Activated CD8-positive, alpha-beta memory T cell treated with anti-CD3 and anti-CD28 coated beads for 1 hour (primary cell): ENCODE measurements at places on chromosomes 3 and 15.

GRCh38 chr3:5431811-5432378 lies 244.4 kb downstream of the EDEM1 start:
- no peak for DNase-seq

DNA sequence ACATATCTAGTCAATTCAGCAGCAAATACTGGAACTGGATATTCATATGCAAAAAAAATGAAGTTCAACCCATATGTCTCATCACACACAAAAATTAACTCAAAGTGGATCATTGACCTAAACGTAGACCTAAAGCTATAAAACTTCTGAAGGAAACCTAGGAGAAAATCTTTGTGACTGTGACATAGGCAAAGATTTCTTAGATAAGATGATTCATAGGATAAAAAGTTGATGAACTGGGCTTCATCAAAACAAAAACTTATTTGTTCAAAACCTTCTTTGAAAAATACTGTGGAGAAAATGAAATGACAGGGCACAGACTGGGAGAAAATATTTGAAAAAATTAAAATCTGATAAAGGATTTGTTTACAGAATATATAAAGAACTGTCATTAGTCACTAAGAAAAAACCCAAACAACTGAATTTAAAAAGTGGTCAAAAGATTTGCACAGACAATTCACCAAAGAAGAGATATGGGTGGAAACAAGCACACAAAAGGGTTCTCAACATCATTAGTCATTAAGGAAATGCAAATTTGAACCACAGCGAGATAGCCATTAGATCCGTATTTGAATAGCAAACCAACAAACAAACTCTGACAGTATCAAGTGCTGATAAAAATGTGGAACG lies 62.8 kb downstream of the ITGB5 start:
- DNase-seq = no peak

DNA sequence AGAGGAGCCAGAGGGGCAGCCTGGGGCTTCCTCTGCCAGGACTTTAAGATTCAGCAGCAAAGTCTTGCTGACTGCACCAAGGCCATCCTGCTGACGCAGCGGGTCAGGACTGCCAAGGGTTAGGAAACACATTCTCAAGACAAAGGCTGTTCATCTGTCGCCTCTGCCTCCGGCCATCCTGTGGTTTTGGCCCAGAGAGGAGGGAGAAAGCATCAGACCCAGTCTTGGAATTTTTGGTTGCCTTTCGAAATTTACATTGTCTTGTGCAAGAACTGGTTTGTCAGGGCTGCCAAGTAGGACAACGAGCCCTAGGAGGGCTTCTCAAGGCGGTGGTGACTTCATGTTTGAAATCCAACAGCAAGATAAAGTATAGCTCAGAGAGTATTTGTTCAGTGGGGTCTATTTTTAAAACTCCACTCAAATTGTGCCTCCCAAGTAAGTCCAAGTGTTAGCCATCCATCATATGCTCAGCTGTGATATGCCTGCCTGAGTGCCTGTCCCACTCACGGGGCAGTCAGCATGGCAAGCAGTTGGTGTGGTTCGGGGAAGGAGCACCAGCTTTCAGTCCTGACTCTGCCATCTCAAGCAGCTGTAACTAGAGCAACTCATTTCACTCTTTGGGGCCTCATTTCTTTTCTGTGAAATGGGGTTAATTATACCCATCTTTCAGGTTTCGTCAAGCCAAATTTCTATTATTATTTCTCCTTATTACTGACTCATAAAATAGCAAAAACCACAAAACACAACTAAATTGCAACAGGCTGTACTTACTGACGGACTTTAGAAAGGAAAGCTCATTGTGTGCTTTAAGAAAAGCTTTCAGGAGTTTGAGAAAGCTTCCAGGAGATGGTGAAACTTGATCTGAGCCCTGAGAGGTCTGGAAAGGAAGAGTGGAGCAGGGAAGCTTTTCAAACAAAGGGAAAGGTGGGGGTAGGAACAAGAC lies 42.4 kb upstream of the RHO start:
- no peak for DNase-seq

DNA sequence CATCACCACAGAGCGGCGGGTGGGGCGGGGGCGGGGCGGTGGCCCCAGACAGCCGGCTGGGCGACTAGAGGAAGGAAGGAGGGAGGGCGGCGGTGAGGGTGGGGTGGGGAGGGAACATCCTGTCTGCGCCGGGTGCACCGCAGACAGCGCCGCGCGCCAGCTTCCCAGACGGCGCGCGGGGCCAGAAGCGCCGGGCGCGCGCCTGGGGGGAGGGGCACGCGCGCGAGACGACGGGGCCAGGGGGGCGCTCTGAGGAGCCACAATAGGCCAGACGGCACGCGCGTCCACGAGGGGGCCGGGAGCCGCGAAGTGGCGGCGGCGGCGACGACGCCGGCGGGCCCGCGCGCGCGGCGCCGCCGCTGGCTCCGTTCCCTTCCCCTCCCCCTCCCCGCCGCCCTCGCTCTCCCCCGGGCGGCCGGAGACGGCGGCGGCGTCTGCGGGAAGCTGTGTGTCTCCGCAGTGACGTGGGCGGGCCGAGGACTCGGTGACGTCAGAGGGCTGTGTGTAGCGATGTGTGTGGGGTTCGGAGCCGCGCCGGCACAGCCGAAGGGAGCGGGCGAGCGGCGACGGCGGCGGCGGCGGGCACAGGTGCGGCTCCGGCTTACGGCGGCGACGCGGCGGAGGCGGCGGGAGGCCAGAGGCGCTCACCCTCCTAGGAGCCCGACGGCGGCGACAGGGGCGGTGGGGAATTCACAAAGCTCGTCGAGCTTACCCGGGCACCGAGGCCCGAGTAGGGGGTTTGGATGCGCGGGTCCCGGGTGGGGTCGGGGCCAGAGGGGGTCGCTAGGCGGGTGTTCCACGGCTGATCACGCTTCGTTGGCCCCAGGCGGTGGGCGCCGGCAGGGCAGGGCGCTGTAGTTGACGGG lies at the start of gene SKIL:
SKIL (plus strand) TSS at position 540 of the 866 bp plus-strand sequence. CDS start 2,617 bp downstream, outside the sequence.
- DNase-seq = peak; percentile 98

- no peak for DNase-seq
These were observed 85.3 kb downstream of the HCN4 start for GRCh38 chr15:73283366-73283962.

GRCh38 chr3:154933581-154933980 lies 146.5 kb upstream of the MME start:
- no peak for DNase-seq

- DNase-seq = no peak
These were observed 62.7 kb upstream of the OSTN start for GRCh38 chr3:191136347-191136746.

GRCh38 chr15:70613271-70613670 lies 150.1 kb downstream of the UACA start:
- no peak for DNase-seq

- DNase-seq = no peak
These were observed 25.9 kb downstream of the MELTF start for GRCh38 chr3:197003461-197004385.

DNA sequence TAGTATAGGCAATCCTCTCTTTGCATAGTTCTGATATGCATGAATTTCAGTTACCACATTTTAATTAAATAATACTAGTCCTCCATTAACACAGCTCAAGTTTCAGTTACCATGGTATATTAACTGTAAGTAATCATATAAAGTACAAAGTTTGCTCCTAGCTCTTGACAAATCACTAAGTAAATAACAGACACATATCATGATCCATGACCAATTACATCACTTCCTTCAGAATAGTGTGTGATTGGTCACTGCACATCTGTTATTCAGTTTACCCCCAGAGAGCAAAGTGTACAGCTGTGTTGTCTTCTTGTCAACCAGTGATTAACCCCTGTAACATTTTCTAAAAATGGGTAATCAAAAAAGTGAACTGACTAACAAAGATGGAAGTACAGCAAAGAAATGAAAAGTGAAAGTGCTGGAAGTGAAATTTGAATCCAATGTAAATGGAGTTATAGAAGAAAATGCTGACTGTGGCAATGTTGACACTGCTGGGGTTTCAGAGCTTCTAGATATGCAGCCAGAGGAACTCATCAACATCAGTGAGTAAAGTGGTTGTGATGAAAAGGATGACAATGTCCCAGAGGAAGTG lies 30.2 kb upstream of the LEKR1 start:
- no peak for DNase-seq

- no peak for DNase-seq
These were observed 28.8 kb upstream of the SHC4 start for GRCh38 chr15:48992545-48992944.

- DNase-seq = no peak
These were observed 38.7 kb upstream of the ROBO2 start for GRCh38 chr3:77001062-77001701.

- no peak for DNase-seq
These were observed 164.0 kb downstream of the IL20RB start for GRCh38 chr3:137121704-137122314.

GRCh38 chr3:69143612-69144011 lies 21.2 kb upstream of the LMOD3 start:
- no peak for DNase-seq
